ENCODE measurements at places on chromosomes 7 and 10. TPM values are rescaled to one million over a fixed set of nuclear protein-coding genes. Genes with fewer than 3 reads are reported as not detected.

GRCh38 chr10:26213157-26213800, 3.3 kb upstream of the GAD2 start:
- no peak for DNase-seq

DNA sequence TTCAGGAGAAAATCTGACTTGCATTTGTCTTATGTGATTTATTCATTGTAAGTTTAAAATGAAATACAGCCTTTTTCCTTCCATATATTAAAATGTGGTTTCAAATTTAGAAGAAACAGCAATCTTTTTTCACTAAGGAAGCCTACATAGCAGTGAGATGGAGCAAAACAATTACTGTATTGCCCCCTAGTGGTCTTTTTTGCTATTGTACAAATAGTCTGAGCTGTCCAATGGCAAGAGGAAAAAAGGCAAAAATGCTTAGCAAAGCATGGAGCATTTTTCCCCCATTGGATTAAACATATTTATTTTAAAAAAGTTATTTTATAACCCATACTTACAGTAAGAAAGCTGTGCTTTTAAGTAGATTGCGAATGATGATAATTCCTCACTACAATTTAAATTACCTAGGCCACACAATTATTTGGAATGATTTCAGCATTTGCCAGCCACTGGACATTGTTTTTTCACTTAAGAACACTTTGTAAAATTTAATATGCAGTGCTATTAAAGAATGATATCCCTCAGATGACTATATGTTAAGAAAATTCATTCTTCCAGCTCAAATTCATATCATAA, 119.5 kb downstream of the CPED1 start:
- no peak for DNase-seq

- peak; percentile 76 for DNase-seq
These were observed 1.0 kb downstream of the CDK6 start for GRCh38 chr7:92835261-92835850.

DNA sequence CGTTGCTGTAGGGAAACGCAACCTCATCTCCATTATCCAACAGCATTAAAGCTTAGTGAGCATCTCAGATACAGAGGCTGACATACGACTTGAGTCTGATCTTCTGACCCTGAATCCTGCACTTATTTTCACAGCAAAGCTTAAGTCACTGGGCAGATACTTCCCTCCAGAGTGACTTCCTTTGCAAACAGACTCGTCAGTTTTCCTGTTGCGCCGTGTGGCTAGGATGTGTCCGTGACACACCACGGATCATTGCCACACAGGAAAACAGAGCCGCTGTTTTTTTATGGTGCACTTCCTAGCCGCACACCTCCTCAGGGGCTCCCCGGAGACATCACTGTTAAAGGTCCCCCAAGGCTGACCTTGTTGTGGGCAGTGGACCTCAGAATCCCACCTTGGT, 94.9 kb upstream of the MKI67 start:
- no peak for DNase-seq

GRCh38 chr7:14590206-14590605, 312.3 kb downstream of the DGKB start:
- no peak for DNase-seq

GRCh38 chr10:117374506-117375359, 507 bp downstream of the PDZD8 start:
- peak; percentile 84 for DNase-seq

- DNase-seq: no peak
These were observed 460.0 kb upstream of the NRP1 start for GRCh38 chr10:33794460-33794859.

GRCh38 chr10:74825371-74826141, 844 bp upstream of the KAT6B start:
- DNase-seq: peak; percentile 84

- no peak for DNase-seq
These were observed 31.8 kb downstream of the CCM2 start for GRCh38 chr7:45031829-45032228.

DNA sequence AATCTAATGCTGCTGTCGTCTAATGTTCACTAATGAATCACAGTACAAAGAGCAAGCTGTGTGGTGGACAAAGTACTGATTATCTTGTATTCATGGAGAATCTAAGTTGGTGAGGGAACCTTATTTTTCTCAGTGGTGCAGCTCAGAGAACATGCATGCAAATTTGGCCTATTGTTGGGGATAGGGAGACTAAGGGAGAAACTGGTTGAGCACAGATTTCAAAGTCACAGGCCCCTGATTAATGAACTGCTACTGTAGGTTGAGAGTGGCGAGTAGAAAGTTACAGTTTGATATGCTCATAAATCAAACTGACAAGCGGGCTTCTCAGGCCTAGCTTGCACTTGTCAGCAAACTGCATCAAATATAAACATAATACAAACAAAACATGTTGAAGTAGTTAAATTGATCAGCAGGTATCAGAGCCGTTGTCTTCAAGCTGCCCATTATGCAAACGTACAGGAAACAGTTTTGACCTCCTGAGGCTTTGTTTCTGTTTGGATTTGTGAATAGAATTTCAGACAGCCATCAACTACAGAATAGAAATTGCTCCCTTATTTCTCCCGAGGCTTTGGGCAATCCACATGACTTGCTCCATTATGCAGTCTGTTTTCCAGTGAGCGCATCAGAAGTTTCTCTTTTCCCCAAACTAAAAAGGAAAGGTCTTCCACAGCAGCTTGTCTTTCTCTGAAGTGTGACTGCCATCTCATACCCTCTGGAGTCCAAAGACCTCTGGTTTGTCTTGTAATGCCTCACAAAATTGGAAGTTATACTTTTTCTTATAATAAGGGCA, 215.8 kb downstream of the FOXP2 start:
- DNase-seq: no peak

DNA sequence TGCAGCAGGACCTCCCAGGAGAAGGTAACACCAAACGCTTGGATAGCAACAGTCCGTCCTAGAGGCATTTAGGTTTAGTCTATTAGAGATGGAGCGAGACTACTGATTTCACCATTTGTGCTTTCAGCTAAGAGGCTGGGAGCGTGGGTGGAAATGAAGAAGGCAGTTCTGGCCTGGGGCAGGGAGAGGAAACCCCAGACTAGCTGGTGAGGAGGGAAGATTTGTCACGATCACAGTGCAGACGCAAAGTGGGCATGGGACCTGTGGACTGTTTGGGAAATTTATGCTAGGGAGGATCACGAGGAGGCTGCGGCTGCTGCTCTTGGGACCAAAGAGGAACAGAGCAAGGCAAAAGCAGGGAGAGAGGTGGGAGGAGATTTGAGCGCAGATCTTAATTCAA, 130.4 kb upstream of the AOAH start:
- DNase-seq: no peak

DNA sequence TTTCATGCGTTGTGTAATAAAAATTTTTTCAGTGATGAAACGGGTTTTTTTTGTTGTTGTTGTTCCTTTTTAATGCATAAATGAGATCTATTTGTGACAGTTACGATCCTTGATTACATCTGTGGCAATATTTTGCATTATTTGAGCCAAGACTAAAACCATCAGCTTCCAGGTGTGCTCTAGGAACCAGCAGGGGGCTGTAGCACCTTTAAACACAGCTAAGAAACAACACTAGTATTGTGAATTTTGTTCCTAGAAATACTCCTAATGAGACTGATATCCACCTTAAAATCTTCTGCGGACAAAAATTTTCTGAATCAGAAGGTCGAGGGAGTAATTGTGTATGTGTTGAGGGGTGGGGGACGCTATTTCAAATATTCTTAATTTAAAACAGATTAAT, 52.6 kb downstream of the FGFBP3 start:
- no peak for DNase-seq

DNA sequence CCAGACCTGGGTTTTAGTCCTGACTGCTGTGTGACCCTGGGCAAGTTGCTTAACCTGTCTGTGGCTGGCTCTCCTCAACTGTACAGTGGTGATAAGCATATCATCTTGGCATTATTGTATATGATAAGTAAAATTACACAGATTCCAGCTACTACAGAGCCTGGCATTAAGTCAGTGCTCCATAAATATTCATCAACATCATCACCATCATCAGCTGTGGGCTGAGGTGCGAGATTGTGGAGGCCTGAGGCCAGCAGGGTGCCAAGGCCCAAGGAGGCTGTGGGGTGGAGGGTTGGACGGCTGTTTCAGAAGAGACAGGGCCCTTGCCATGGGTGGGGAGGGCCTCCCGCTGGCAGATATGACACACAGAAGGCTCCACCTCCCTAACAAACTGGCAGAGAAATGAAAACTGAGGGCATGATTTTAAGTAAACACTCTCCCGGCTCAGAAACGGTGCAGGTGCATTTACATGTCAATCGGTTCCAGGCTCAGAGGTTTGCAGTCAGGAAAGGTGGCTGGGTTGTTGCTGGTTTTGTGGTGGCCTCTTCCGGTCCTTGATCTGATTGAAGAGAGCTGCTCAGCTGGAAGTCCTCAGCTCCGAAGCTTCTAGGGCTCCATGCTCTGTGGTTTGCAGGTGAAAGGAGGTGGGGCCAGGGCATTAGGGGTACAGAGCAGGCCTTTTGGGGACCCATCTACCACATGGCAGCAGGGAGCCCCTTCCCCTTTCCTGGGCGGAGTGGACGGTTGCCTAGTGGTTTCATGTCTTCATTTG, 10.2 kb downstream of the CRYGN start:
- no peak for DNase-seq

GRCh38 chr10:78567680-78568455, 500.9 kb upstream of the ZMIZ1 start:
- DNase-seq: no peak

- no peak for DNase-seq
These were observed 145.3 kb downstream of the MAGI2 start for GRCh38 chr7:79308192-79308591.

DNA sequence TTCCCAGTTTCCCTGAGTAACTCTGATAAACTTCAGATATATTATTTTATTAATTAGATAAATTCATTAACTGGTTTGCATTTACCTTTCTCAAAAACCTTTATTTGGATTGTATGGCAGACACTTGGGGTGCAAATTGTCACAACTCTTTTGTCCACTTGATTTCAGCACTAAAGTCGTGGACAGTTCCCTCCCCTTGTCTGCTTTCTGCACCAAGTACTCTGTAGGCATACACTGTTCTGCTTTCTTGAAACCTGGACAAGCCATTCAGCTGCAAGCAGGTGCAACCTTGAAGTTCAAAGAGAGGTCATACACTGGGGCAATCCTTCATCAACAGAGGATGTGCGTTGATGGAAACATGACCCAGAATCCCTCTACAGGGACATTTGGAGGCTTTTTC, 162.9 kb downstream of the ARL5B start:
- DNase-seq: no peak

GRCh38 chr10:16425449-16425848, 11.4 kb upstream of the PTER start:
- no peak for DNase-seq

DNA sequence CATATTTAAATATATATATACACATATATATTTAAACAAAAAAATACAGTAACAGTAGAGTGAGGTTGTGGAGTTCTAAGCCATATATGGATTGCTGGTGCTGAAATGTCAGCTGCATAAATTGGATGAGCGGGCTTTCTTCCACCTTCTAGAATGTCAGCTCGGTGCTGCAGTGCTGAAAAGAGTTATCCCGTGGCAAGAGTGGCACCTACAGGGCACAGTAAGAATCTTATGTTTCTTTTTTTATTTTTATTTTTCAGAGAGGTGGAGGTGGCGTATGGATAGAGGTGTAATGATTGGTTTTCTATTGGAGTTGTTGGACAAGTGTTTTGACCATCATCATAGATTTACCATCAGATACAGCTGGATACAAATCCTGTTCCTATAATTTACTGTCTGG, 86.2 kb upstream of the DYNC1I1 start:
- no peak for DNase-seq

- peak; percentile 18 for DNase-seq
These were observed 7.8 kb downstream of the VIPR2 start for GRCh38 chr7:159136846-159137245.

GRCh38 chr10:126731610-126731990, 61.1 kb upstream of the C10orf90 start:
- no peak for DNase-seq

DNA sequence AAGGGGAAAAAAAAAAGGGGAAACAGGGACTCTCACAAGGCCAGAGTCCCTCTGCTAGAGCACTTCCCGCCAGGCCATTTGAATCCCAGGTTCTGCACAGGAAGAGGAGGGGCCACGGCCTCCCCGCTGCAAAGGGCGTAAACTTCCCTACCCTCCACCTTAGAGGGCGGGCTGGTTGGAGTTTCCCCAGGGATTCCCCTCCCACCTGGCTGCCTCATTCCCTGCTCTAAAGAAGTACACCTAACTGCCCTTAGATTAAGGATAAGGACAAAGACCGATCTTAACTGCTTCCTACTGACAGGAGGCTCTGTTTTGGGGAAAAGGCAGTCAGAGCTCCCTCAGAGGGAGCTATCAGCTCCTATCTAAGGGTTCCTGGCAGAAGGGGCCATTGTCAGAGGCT, 102.0 kb upstream of the ARMC3 start:
- no peak for DNase-seq

DNA sequence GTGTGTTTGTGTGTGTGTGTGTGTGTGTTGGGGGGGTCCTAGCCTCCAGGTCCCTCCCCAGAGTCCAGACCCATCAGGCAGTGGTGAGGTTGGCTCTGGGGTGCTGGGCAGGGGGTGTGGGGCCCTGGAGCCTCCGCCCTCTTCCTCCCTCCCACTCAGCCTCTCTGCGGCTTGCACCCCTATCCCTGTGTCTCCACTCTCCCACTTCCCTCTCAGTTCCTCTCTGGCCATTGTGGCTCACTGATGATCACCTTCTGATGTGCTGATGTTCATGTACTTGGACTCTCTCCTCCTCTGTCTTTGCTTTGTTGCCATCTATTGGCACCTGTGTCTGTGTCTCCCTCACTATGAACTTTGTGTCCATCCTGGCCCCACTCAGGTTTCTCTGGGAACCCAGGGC, 298.7 kb downstream of the ZEB1 start:
- DNase-seq: no peak

GRCh38 chr7:55246171-55246570, 119.0 kb upstream of the LANCL2 start:
- DNase-seq: no peak

GRCh38 chr10:22314852-22315251, 1.3 kb upstream of the COMMD3 start:
- DNase-seq: no peak

- no peak for DNase-seq
These were observed 394.4 kb upstream of the AUTS2 start for GRCh38 chr7:69203871-69204270.

DNA sequence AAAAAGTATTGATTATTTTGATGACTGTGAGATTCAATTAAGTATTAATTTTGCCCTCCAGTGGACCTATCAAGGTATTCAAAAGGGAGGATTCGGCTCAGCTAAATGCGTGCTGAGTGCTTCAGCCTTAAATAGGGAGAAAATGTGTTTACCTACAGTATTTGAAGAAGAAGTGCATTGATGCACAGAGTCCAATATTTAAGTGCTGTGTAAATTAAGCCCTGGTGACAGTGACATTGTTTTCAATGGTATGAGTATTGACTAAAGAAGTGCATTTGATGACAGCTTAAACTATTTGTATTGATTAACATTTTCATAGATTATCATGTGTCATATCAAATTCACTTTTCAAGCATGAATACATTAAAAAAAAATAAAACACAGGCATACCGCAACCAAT, 106.6 kb downstream of the POU6F2 start:
- DNase-seq: no peak

Gene SEMA3D
- total RNA-seq: 1.6 TPM

Gene PRTFDC1
- 7.1 TPM for total RNA-seq

Gene UBE2D4
- 51.2 TPM for total RNA-seq

Gene ZNF488
- not detected for total RNA-seq

Gene OPN4
- 0.41 TPM for total RNA-seq

Gene GPR85
- total RNA-seq: 0.62 TPM

Gene OPALIN
- not detected for total RNA-seq

Gene ZFAND2A
- 5.9 TPM for total RNA-seq

Gene PLEKHA1
- 68.0 TPM for total RNA-seq

Gene SLC16A9
- total RNA-seq: 0.89 TPM

Gene ACTL6B
- not detected for total RNA-seq

Gene VSTM4
- total RNA-seq: 21.8 TPM
